Suppressor macrophage (primary cell): ENCODE measurements at places on chromosomes 1 and 21.

DNA sequence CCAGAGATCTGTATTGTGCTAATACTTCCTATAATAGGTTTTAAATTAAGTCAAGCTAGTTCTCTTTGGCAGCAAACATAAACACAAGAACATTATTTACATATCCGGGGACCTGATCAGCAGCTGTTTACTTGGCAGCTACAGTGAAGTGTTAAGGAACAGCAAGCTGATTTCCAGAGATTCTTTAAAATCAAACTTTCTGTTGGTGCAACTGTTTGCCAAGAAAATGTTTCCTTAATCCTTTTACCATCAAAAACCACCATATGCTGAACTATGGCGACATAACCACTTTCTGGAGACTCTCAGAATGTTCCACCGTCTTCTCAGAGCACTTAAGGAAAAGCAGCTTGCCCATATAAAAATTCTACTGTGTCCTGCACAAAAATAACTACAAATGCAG, 107.0 kb upstream of the KRTAP19-8 start:
- DNase-seq = no peak

DNA sequence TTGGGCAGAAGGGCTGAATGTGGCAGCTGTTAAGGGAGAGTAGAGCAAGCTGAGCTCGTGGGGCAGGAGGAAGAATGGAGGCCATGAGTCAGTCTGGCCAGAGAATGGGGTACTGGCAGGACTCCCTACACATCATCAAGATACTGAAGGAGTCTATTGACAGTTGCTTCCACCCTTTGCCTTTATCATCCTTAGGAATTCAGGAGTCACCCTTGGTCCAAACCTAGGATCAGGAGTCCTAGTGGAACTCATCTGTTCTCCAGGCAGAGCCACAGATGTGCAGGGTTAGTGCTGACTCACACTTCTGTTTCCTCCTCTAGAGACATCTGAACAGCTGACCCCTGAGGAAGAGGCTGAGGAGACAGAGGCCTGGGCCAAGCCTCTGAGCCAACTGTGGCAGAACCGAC, 18.7 kb upstream of the ST3GAL3 start:
- peak; percentile 41 for DNase-seq

DNA sequence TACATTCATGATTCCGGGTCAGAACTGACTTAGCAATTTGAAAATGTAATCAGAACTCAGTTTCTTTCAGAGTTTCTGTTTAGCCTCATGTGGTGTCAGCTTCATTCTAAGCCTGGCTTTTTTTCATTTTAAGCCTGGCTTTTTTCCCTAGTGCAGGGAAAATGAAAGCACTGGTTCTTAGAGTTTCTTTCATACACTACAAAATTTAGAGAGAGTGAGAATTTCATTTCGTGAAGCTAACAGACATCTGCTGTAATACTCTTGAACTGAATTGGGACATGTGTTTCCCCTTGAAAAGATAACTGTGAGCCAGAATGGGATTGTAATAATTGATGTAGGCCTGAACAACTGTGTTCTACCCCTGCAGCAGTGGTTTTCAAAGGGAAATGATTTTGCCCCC, 95.3 kb upstream of the KIAA0040 start:
- DNase-seq = no peak

- DNase-seq = no peak
These were observed 52.2 kb downstream of the PUM1 start for GRCh38 chr1:31013187-31013864.

GRCh38 chr1:98920441-98921110, 84.1 kb downstream of the PLPPR5 start:
- DNase-seq = no peak

GRCh38 chr1:59484096-59484495, 187.2 kb downstream of the FGGY start:
- DNase-seq = peak; percentile 41

DNA sequence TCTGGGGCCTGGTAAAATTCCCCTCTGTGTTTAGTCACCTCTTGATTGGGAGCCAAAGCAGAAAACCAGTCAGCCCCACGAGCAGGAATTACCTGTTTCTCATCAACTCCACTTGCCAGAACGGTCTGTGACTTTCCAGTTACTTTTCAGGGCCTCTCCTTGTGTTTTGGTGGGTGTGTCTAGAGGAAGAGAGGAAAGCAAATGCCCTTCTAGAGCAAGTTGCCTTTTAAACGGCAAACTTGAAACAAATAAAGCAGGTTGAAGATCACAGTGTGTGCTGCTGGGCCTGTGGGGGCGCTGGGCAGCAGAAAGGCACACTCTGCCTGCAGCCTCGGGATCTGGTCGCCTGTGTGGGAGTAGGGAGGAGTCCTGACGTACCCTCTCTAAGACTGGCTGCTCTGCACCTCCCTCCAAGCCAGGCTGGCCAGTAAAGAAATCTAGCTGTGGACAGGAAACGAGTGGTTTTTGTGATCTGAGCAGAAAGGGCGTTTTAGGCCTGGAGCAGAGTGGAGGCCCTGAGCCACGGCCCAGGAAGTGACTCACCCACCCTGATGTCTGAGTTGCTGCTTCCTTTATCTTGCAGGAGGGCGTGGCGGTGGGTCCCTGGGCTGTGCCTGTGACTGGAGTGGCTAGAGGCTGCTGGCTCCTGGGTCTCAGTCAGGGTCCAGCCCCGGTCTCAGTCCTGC, 11.1 kb upstream of the S100A11 start:
- DNase-seq = peak; percentile 98

DNA sequence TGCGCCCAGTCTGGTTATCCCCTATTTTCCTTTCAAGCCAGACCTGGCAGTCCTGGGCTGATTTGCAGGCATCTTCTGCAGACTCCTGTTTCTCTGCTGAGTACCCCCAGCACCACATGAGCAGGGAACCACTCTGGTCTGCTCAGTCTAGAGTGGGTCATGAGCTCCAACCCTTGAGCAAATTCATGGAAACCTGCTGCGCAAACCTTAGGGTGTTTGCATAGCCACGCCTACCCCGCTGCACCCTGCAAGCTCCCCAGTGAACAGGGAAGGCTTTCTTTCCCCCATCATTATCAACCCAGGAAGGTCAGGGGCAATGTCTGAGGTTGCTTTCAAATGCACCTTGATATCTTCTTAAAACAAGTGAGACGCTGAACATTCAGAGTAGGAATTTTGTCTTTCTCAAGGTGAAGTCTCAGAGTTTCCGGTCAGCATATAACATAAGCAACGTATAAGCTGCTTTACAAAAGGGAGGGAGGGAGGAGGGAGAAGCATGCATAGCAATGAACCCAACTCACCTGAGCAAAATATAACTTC, 11.1 kb upstream of the KCNE1 start:
- DNase-seq = no peak

DNA sequence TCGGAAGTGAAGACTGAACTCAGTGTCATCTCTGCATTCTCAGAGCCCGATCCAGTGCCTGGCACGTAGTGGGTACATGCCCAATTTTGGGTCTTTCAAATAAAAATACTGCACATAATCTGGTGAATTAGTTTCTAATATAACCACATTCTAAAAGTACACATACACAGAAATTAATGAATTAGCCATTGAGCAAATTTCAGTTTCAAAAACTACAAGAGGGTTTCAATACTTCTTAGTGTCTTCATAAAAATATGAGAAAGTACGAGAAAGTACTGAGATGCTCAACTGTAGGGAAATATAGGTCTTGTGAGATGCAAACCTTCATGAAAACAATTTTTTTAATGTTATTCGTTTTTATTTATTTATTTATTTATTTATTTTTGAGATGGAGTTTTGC, 86.9 kb downstream of the SMYD2 start:
- DNase-seq = no peak
